ENCODE measurements at places on chromosomes 3 and 15. TPM values are rescaled to one million over a fixed set of nuclear protein-coding genes. Genes with fewer than 3 reads are reported as not detected.

GRCh38 chr15:69119683-69120395 lies 40.6 kb upstream of the GLCE start:
- no peak for DNase-seq
- peaks cover 2% of the 10 kb centered on the region for H3K27me3 ChIP-seq
- no peaks in the 10 kb centered on the region for H3K4me1 ChIP-seq
- no peak overlapping the region for H3K27ac ChIP-seq
- H3K4me3 ChIP-seq, result no peak overlapping the region
- no peaks in the 10 kb centered on the region for H3K36me3 ChIP-seq

The PBRM1 gene
- 17.7 TPM for polyA plus RNA-seq

DNA sequence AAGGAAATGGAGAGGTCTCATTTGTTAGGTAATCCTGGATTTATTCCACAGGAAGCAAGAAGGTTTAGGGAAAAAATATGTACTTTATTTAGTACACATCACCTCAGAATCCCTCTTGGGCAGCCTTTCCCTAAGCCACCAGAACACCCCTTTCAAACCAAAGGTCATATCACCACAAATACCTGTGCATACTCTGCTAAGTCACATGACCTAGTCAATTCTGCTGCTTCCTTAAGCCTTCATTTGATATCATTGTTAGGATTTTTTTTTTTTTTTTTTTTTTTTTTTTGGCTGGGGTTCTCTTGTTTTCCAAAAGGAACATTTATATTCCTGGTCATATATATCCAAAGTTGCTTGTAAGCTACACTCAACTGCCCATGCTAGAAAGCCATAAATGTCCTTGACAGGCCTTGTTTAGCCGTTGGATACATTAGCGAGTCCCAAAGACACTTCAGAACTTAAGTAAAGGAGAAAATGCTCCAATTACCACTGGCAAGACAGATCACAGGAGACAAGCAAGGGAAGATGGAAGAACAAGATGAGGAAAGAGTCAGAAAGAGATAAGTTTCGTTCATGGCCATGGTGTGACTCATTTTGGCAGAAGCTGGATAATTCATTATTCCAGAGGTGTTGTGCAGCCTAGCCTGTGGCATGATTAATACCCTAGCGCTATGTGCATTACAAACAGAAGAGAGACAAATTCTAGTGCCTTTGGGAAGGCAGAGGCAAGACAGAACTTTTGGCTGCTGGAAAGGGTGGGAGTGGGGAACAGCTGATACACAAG lies 155.6 kb upstream of the SLC2A2 start:
- H3K27ac ChIP-seq, result no peak overlapping the region
- peaks cover 3% of the 10 kb centered on the region for H3K36me3 ChIP-seq
- no peaks in the 10 kb centered on the region for H3K27me3 ChIP-seq
- no peak for DNase-seq

GRCh38 chr3:128553560-128553959 lies 60.6 kb upstream of the GATA2 start:
- peaks cover 5% of the 10 kb centered on the region for H3K4me1 ChIP-seq
- no peaks in the 10 kb centered on the region for H3K36me3 ChIP-seq
- no peak for DNase-seq
- H3K27me3 ChIP-seq, result peaks cover 7% of the 10 kb centered on the region
- H3K27ac ChIP-seq, result no peak overlapping the region

- H3K36me3 ChIP-seq, result no peaks in the 10 kb centered on the region
- no peaks in the 10 kb centered on the region for H3K4me1 ChIP-seq
- H3K27me3 ChIP-seq, result no peaks in the 10 kb centered on the region
- DNase-seq, result no peak
- H3K27ac ChIP-seq, result no peak overlapping the region
These were observed 3.0 kb upstream of the KLHL6 start for GRCh38 chr3:183558495-183558894.

DNA sequence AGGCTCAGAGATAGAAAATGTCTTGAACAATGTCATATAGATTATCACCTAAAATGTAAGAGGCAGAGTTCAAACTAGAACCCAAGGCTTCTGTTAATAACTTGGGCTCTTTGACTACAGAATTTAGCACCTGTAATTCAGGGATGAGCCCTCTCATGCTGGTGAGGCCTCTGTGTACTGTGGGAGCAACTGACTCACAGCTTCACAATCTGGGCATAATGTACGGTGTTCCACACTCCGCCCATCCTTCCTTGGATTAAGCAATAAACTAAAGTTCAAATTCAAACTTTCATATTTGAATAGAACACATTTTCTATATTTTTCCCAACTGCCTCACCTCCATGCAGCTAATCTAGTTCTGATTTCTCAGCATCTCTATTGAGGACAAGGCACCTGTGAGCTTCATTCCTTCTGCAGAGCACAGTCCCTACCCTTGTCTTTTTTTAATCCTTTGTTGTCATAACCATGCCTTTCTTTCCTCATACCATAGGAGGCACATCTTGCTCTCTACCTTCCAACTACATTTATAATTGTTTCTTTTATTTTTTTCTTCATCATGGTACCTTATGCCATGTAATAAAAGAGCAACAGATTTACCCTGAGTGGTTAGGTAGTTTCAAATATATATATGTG lies 392.1 kb downstream of the NLGN1 start:
- no peak overlapping the region for H3K4me3 ChIP-seq
- H3K4me1 ChIP-seq, result no peaks in the 10 kb centered on the region
- H3K36me3 ChIP-seq, result no peaks in the 10 kb centered on the region
- H3K27ac ChIP-seq, result no peak overlapping the region

GRCh38 chr3:50241163-50241562 lies 5.2 kb downstream of the GNAI2 start:
- no peak for DNase-seq
- no peaks in the 10 kb centered on the region for H3K27me3 ChIP-seq
- no peaks in the 10 kb centered on the region for H3K36me3 ChIP-seq
- peaks cover 27% of the 10 kb centered on the region for H3K4me1 ChIP-seq
- H3K27ac ChIP-seq, result peak overlapping the region; percentile 91

DNA sequence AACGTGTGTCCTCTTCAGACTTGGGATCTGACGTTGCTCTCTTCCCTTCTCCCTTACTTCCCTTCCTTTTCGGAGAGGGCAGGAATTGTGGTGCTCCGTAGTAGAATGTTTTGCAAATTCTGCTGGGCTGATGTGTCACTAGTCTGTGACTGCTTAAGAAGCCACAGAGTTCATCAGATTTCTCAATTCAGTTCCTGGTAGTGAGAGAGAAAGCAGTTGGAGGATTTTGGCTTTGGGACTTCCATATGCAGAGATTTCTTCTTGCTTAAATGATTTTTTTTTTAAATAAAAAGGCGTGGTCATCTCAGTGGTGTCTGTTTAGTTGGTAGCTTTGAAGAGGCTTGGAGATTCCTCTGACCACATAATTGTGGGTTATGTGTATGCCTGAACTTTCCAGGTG lies 10.1 kb downstream of the CEMIP start:
- no peak for DNase-seq
- no peak overlapping the region for H3K4me3 ChIP-seq
- H3K36me3 ChIP-seq, result no peaks in the 10 kb centered on the region
- no peak overlapping the region for H3K27ac ChIP-seq
- H3K27me3 ChIP-seq, result no peaks in the 10 kb centered on the region
